ENCODE measurements at places on chromosomes 1 and 21. TPM values are rescaled to one million over a fixed set of nuclear protein-coding genes. Genes with fewer than 3 reads are reported as not detected.

- no peak for DNase-seq
Measured at GRCh38 chr1:184479435-184480167, 92.8 kb downstream of the C1orf21 start.

The LCE2A gene
- not detected for total RNA-seq

The IGSF5 gene
- total RNA-seq, result not detected

The ATP6V1G3 gene
- total RNA-seq, result not detected

- DNase-seq, result no peak
Measured at GRCh38 chr1:158819461-158820443, 11.4 kb upstream of the MNDA start.

DNA sequence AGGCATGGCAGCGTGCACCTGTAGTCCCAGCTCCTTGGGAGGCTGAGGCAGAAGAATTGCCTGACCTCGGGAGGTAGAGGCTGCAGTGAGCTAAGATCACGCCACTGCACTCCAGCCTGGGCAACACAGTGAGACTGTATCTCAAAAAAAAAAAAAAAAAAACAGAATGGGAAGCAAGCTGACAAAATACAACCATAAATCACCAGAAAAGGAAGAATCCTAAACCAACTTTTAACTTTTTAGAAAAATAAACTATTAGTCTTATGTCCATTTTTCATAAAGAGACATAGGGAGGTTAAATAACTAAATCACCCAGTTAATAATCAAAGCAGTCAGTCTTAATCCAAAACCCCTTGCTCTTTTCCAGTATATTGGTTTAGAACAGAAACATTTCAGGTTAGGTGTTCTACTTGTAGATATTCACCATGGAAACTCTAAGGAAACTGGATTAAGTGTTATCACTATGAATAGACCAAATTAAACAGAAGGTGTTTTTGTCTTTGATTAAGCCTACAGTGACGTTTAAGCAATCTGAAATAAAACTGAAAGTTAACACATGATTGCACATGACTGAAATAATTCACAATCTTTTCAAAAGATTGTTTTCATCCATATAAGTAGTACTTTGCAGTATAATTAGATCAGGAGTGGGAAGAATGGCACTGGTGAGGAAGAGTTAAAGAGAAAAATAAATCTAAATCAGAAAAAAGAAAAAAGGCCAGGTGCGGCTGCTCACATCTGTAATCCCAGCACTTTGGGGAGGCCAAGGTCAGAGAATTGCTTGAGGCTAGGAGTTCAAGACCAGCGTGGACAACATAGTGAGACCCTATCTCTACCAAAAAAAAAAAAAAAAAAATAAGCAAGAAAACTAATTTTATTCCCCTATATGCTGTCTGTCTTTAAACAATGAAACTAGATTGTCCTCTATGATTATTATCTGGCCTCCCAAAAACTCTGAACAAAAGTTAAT, 9.6 kb downstream of the CDC42BPA start:
- no peak for DNase-seq

- DNase-seq, result no peak
Measured at GRCh38 chr1:236501093-236501492, 22.7 kb upstream of the LGALS8 start.

- no peak for DNase-seq
Measured at GRCh38 chr1:226212545-226212944, 10.9 kb upstream of the MIXL1 start.

GRCh38 chr1:81714636-81715035, 86.1 kb upstream of the ADGRL2 start:
- DNase-seq, result no peak

The CFAP74 gene
- not detected for total RNA-seq

Measured in activated CD8-positive, alpha-beta memory T cell treated with anti-CD3 and anti-CD28 coated beads, Interleukin-2, amount 10 ng/mL, durations not matched to agents 7 days and 5 days (primary cell).